ENCODE measurements at places on chromosomes 1 and 21.

DNA sequence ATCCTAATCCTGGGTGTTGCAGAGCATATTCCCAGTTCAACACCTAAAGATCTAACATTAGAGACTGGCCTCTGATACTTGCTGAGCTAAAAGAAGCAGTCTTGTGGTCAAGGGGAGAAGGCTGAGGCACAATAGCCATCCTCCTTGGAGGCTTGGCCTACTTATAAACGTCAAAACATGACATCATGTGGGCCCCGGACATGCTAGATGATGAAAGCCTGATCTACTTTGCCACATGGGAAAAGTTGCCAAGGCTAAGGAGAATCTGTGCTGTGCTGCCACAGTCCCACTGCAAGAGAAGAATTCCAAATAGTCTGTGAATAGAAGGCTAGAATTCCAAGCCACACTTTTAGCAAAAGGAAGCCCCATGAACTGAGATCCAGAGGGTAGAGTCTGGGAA is 43.9 kb upstream of the SAMD13 start:
- DNase-seq: no peak

GRCh38 chr1:16351456-16351993 is 755 bp downstream of the FBXO42 start:
- DNase-seq: no peak

DNA sequence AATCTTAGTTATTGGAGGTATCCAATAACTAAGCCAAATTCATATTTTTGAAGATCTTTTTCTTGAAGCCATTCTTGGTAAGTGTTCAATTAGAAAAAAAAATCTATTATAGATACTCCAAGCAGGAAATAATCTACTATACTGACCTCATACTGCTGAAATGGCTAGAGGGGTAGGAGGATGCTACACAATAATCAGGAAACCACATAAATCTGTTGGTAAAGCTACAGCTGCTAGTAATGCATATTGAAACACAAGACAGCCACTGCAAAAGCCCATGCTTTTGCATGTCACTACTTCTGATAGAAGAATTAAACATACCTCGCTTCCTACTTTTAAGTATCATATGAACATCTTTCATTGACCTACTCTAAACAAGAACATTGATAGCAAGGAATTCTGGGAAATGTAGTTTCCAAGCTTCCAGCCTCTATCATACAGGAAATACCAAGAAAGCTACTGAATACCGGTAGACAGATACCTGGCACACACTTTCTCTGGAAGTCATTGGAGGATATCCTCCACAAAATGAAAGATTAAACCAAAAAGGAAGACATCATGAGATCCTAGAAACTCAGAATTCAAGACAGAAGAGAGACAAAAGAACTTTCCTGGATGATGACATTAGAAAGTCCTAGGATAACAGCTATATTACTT is 103.0 kb upstream of the VAV3 start:
- DNase-seq: no peak

DNA sequence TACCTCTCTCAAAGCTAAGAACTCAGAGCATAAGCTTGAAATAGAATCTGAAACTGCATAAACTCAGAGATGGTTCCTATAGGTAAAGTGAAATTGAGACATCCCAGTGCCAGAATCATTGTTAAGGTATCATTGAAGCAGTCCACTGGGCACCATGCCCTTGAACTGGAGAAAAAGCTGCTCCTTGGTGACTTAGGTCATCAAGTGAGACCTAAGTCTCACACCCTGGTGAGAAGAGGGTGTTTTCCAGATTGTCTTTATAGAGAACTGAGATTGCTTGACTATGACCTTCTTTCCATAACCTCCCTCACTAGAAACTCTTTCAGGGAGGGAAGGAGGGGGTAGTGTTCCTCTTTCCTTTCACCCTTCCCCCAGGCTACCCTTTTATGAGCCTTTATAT is 9.4 kb upstream of the ATP6V1G3 start:
- peak; percentile 31 for DNase-seq

DNA sequence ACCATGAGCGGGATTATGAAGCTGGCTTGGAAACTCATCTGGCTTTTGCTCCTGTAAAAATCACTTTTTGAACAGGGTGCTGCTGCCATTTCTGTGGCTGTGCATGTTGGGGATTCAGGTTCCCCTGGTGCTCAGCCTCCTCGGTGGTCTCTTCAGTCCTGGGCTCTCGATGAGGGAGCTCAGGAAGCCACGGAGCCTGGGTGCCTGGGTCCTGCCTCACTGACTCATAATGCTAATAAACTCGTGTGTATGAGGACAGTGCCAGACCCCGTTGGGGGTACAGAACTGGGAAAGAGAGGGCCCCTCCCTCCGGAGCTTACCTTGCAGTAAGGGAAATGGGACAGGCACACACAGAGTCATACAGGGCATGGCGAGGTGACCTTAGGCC is 5.8 kb downstream of the COQ8A start:
- DNase-seq: no peak

DNA sequence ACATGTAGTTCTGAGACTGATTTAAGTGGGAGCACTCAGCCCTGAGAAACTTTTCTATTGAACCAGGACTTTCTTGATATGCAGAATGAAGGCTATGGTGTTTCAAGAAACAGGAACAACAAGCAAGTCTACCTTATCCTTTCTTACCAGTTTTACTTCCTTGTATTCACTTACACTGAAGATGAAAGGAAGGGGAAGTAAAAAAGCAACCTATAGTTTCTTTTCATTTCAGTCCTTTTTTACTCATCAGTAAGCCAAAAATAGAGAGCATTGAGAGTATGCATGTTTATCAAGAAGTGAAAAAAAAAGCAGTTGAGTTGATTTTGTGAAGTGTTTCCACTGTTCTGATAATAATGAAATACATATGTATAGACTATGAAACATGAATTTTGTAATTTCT is 1010.3 kb downstream of the AMY1C start:
- DNase-seq: peak; percentile 25

- peak; percentile 70 for DNase-seq
These were observed 8.7 kb upstream of the TTF2 start for GRCh38 chr1:117051224-117052064.

GRCh38 chr21:16913010-16913409 is 599.8 kb upstream of the CXADR start:
- DNase-seq: no peak

- no peak for DNase-seq
These were observed 770.0 kb upstream of the RGS18 start for GRCh38 chr1:191388283-191388682.

GRCh38 chr1:228364068-228364705 is 42.4 kb downstream of the TRIM11 start:
- DNase-seq: no peak

DNA sequence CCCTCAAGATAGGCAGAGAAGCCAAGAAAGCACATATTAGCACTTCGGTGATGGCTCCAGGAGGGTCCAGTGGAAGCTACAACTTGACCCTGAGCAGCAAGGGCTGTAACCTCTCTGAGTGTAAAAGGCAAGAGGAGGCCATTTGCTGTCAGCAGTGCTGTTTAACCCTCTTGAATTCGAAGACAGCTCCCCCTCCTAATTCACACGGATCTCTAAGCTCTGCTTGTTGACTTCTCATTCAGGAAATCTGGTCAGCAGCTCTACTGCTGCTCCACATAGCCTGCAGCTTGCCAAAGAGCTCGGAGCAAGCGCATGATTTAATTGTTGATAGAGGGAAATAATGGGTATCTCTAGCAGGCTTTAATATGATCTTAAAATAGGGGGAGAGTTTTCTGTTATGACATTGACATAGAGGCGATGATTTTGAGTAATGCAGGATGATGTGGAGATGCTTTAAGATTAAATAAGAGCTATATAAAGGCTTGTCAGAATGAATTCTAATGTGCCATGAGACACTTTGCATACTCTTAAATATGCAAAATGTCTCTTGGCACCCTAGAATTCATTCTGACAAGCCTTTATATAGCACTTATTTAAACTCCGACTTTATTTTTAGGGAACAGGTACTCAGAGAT is 79.4 kb upstream of the USH2A start:
- DNase-seq: no peak

DNA sequence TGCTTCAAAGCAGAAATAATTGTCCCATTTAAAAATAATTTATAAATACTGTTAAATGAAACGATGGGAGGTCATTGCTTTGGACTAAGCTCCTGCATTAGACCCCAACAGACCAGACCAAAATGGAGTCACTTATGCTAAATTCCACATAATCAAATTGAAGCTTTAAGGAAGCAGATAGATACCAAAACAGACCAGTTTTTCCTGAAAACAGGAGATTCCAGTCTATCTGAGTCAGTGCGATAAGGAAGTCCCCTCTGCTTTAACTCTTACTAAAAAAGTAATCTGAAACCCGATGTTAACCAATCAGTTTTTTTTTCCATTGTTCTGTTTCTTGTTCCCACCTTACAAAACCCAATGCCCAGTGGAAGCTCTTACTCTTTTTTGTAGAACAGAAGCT is 16.2 kb upstream of the DNASE2B start:
- no peak for DNase-seq

DNA sequence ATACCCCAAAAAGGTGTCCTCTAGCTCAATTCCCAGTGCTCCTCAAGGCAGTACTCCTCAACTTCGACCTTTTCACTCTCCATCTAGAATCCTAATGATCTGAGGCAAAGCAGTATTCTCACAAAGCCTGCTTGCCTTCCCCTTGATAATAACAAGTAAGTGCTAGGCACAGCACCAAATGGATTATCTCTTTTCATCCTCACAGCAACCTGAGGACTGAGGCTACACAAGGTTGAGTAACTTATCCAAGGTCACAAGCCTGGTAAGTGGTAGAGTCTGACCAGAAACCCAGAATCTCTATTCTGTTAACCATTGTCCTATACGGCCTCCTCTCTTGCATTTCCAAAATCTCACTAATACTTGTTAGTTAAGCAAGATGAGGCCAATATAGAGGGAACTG is 5.1 kb downstream of the SYDE2 start:
- no peak for DNase-seq

GRCh38 chr1:72280711-72281110 is 1.6 kb downstream of the NEGR1 start:
- DNase-seq: no peak

- no peak for DNase-seq
These were observed 8.3 kb upstream of the TNFRSF9 start for GRCh38 chr1:7948960-7949359.

DNA sequence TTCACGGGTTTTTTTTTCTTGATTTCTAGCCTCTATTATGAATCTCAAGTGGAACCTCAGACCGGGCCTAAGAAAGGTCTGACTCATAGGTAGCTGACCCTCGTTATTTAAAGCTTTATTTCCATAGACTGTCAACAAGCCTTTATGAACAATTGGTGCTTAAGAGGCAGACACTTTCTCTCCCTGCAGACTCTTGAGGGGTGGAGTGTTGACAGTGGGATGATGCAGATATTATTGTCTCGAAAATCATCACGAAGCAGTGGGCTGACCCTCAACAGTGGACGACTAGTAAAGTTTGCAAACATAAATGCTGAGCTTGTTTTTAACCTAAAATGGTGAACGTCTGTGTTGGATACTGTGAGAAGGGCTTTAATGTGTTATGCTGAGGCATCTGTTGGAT is 1.8 kb downstream of the SFT2D2 start:
- DNase-seq: peak; percentile 36

GRCh38 chr1:28162151-28162550 is 14.3 kb downstream of the PTAFR start:
- no peak for DNase-seq

DNA sequence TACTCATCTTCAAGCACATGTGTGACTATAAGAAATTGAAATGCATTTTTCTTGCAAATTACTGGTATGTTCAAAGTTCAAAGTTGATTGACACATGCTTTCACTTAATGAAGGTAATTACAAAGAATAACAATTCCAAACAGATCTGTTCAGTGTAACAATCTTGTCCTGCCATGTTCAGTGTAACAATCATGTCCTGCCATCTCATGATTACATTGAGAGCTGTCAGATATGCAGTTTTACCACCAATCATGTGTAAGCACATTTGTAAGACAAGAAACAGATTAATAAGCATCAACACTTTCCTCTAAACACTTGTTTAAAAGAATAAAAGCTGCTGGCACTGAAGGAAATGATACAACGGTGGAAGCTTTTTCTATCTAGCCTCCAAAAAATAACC is 80.3 kb upstream of the ZNF281 start:
- no peak for DNase-seq

DNA sequence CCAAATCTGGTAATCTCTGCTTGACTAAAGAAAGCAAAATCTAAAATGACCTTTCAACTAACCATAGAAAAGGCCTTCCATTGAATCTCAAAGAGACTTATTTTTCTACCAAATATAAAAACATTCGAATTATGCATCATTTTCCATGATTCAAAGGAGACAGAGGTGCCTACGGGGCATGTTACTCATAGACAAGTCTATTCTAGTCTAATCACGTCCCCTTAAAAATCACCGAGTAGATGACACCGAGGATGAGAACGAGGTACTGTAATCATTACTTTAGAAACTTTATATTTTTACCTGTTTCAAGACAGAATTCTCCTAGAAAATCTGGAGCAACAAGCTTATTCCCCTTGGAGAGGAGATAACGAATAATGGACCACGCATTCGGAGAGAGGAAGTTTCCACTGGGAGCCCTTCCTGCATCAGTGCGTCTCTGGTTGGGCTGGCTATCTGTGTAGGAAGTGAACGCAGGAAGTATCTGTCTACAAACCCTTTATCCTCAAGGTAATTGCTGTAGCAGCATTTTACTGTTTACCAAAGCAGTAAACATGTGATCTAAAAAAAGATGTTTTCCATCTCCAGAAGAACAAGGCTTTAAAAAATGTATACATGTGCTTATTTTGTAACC is 9.5 kb downstream of the ERG start:
- DNase-seq: no peak

DNA sequence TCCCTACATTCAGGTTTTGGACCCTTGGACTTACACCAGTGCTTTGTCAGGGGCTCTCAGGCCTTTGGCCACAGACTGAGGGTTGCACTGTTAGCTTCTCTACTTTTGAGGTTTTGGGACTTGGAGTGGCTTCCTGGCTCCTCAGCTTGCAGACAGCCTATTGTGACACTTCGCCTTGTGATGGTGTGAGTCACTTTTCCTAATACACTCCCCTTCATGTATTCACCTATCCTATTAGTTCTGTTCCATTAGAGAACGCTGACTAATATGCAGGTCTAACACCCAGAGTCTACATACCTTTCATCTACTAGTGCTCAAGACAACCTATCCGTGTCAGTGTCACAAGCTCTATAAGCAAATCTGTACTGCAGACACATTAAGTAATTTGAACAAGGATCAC is 605.3 kb downstream of the KCNT2 start:
- no peak for DNase-seq

GRCh38 chr21:29056538-29057050 is 16.9 kb downstream of the CCT8 start:
- DNase-seq: no peak

Measured in GM13977 (cell line).